ENCODE measurements at places on chromosomes 5 and 9.

DNA sequence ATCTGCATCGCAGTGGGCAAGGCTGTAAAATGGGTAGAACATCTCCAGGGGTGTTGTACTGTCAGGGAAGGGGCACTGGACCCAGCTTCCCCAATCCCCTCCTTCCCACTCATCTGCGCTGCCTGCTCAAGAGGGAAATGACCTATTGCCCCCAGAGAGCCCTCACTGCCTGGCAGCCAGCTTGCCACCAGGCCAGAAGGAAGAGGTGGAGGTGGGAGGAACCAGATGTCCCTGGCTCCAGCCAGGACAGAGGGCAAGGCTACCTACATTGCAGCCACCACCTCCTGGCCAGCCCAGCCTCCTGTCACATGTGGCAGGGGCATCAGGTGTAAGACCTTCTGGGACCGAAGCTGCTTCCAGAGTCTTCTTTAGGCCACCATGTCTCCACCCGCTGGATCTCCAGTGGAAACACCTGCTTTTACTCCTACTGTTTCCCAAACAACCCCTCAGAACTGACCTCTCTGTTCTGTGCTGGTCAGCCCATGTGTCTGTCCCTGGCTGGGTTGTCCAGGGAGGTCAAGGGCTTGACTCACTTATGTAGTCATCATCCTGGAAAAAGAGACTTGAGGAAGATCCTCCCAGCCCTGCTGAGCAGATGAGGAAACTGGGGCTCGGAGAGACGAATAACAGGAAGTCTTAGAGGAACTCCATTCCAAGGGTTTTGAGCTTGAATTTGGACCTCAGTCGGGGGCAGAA lies 42.3 kb downstream of the JADE2 start:
- peak; percentile 75 for DNase-seq
- H3K4me1 ChIP-seq = no peaks in the 10 kb centered on the region
- H3K36me3 ChIP-seq = peaks cover 2% of the 10 kb centered on the region
- H3K27me3 ChIP-seq = no peaks in the 10 kb centered on the region
- no peak overlapping the region for H3K4me3 ChIP-seq
- no peak overlapping the region for H3K27ac ChIP-seq

- H3K4me1 ChIP-seq = no peaks in the 10 kb centered on the region
- no peaks in the 10 kb centered on the region for H3K27me3 ChIP-seq
- H3K4me3 ChIP-seq = no peak overlapping the region
- no peak overlapping the region for H3K27ac ChIP-seq
- DNase-seq = no peak
Measured at GRCh38 chr9:20642045-20642444, 19.7 kb upstream of the MLLT3 start.

DNA sequence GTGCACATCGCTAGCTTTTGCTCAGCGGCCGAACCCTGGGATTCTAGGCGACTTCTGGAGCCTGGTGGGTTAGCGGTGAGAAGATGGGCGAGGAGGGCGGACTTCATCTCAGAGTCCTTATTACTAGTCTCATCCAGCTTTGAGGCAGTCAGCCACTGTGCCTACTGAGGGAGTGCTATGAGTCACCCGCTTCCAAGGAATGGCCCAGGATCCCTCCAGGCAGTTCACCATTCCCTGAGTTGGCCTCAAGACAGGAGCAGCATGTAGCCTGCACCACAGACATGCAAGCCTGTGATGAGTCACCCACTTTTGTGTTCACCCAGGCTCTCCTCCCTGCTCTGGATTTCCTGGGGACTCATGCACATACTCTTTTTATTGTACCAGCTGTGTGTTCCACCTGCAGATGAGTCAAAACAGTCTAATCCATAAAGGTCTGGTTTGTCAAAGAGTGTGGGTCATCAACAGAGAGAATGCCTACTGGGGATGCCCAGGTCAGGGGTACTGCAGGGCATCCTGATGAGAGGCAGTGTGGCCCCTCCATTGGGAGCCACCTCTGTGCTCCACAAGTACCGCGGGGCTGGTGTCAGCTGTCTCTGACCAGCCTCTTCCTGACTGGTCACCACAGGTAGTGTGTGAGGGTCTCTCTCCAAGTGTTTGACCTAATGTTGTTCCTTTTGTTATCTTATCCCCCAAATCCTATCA lies 20.2 kb downstream of the SLC22A5 start:
- H3K27ac ChIP-seq = no peak overlapping the region
- H3K27me3 ChIP-seq = no peaks in the 10 kb centered on the region
- no peak overlapping the region for H3K4me3 ChIP-seq
- peaks cover 3% of the 10 kb centered on the region for H3K4me1 ChIP-seq

DNA sequence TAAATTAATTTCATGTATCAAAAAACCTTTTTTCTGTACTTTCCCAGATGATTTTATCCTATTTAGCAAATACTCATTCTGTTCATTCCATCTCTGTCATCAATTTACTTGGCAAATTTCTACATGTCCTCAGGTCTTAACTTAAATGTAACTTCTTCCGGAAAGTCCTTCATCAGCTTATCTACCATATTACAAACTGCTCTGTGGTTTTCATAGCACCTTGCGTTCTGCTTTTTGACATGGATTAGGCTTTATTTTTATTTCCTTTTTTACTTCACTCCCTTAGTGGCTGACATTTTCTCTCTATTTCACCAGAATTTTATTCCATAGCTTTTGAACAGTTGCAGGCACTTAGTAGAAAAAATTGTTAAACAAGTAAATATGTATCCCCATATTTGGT lies 1040.8 kb downstream of the TAF11L14 start:
- H3K36me3 ChIP-seq = no peaks in the 10 kb centered on the region
- DNase-seq = no peak
- no peak overlapping the region for H3K27ac ChIP-seq

GRCh38 chr5:162474239-162474638 lies 406.7 kb downstream of the GABRG2 start:
- no peaks in the 10 kb centered on the region for H3K36me3 ChIP-seq
- H3K4me3 ChIP-seq = no peak overlapping the region
- no peak for DNase-seq
- H3K27me3 ChIP-seq = no peaks in the 10 kb centered on the region
- peaks cover 4% of the 10 kb centered on the region for H3K4me1 ChIP-seq

GRCh38 chr9:86368871-86369521 lies 14.8 kb upstream of the TUT7 start:
- H3K4me3 ChIP-seq = no peak overlapping the region
- no peaks in the 10 kb centered on the region for H3K27me3 ChIP-seq
- no peaks in the 10 kb centered on the region for H3K4me1 ChIP-seq
- no peak for DNase-seq

DNA sequence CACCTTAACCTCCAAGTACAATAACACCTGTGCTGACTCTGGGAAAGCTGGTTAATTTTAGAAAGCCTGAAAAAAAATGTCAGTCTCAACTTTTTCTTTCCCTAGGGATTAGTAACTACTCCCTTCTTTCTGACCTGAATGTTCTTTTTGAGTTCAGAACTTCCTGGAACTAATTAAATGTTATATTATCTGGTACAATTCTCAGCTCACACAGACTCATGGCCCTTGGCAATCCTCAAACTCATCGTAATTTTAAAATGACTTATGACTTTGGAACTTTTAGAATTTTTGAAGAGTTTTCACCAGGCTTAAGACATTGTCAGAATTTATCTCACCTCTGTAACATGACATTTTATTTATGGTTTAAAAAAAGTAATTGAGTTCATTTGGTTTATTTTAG lies 315.0 kb downstream of the FER start:
- H3K36me3 ChIP-seq = no peaks in the 10 kb centered on the region
- DNase-seq = no peak
- H3K27ac ChIP-seq = no peak overlapping the region
- no peak overlapping the region for H3K4me3 ChIP-seq

Measured in aorta (tissue), 5 donors.